NCI-H1436 treated with DMSO at 0.1 percent for 48 hours (cell line): ENCODE measurements at places on chromosomes 7 and 10.

- DNase-seq: no peak
Observed at GRCh38 chr7:155449008-155449868, 8.7 kb upstream of the EN2 start.

GRCh38 chr10:11949152-11949551, 93.5 kb downstream of the UPF2 start:
- no peak for DNase-seq

- DNase-seq: no peak
Observed at GRCh38 chr7:148049068-148049467, 541.5 kb upstream of the C7orf33 start.

DNA sequence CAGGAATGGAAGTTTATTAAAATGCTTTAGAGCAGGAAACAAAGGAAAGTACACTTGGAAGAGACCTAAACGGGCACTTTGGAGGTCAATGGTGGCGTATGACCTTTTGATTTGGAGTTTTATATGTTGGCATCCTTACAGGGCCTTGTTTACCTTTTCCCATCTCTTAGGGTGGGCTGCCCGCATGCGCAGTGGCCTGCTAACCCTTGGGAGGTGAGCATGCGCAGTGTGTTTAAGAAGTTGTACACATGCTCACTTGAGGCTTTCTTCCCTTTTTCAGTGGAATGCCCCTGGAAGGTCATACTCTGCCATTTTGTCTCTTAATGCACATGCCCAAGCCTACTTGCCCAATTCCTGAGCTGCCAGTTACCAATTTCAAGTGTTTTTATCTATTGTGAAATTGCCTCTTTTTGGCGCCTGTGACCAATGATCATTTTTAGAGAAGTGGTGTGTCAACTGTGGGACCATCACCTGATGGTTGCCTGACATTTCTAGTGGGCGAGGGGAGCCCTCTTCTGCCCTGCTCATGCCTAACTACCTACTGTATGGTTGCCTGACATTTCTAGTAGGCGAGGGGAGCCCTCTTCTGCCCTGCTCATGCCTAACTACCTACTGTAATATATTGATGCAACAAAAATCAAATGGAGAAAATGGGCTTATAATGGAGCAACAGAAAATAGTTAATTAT, 138.0 kb downstream of the PPP1R9A start:
- DNase-seq: no peak

DNA sequence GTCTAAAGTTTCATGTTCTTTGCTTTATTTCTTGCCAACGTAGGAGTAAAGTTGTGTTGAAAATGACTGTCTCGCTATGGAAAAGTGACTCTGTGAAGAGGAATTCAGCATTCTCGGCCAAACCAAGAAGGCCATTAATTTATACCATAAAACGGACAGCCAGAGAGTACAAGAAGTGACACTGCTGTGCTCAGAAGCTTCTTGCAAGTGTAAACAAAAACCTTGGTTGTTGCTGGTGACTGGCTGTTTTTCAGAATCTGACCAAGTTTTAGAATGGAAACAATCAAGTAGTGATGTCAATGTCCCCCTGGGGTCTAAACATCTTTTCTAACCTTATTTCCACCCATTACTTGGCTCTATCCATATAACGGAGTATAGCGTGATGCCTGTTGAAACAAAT, 201.9 kb downstream of the INHBA start:
- DNase-seq: no peak

DNA sequence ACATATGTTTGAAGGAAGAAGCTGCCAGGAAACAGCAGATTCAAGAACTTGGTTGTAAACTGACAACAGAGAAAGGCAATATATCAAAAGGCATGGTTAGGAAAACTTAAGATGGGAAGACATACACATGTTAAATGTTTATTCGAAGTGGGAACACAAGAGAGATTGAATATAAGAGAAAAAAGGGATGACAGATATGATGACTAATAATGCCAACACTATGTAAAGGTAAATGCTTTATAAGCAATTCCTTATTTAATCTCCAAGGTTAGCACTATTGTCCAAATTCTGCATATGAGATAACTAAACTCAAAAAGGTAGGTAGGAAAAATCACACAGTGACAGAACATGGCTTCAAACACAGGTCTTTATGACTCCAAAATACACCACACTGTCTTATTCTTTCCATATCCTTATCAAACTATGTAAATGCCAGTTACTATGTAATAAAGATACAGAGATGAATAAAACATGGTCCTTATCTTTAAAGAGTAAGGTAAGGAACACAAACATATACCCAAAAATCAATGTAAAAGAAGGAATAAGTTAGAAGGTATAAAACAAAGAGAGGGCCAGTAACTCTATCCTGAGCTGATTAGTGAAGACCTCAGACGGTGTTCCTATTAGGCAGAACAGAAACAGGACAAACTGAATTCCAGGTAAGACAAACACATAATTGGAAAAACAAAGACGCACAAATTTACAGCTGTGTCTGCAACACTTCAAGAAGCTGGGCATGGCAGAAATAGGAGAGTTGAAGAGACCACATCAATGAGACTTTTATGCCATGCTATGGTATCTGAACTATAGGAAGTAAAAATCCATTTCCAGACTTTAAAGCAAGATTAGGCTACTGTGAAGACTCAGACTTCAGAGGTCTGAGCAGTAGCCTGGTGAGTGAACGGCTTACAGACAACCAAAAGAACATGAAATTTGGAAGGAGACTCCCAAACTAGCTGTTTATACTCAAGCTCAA, 56.1 kb downstream of the ABI1 start:
- no peak for DNase-seq

GRCh38 chr7:49692516-49692915, 80.9 kb upstream of the VWC2 start:
- no peak for DNase-seq

DNA sequence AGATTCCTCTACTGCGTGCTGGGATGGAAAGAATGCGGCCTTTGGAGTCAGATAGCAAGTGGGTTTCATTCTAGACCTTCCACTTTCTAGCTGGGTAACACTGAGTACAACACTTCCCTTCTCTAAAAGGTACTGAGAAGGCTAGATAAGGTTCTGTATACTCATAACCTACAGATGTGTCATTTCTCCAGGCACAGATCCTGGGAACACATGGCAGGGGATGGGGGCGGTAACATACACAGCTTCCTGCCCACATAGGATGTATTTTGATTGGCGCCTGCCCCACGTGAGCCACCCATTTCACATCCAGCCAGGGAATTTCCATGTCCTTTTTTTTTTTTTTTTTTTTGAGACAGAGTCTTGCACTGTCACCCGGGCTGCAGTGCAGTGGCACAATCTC, 31.8 kb downstream of the KLRG2 start:
- DNase-seq: no peak

DNA sequence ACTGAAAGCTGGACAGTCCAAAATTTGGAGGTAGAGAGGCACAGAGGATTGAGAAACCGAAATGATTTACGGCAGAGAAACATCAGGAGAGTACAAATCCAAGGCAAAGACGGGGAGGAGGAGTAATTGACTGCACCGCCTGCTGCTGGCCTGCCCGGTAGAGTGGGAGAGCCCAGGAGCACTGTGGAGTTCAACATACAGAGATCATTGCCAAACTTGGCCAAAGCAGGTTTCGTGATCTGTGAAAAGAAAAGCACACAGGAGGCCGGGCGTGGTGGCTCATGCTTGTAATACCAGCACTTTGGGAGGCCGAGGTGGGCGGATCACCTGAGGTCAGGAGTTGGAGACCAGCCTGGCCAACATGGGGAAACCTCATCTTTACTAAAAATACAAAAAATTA, 306.0 kb upstream of the PFKP start:
- DNase-seq: no peak
